ENCODE measurements at places on chromosomes 6 and 20.

DNA sequence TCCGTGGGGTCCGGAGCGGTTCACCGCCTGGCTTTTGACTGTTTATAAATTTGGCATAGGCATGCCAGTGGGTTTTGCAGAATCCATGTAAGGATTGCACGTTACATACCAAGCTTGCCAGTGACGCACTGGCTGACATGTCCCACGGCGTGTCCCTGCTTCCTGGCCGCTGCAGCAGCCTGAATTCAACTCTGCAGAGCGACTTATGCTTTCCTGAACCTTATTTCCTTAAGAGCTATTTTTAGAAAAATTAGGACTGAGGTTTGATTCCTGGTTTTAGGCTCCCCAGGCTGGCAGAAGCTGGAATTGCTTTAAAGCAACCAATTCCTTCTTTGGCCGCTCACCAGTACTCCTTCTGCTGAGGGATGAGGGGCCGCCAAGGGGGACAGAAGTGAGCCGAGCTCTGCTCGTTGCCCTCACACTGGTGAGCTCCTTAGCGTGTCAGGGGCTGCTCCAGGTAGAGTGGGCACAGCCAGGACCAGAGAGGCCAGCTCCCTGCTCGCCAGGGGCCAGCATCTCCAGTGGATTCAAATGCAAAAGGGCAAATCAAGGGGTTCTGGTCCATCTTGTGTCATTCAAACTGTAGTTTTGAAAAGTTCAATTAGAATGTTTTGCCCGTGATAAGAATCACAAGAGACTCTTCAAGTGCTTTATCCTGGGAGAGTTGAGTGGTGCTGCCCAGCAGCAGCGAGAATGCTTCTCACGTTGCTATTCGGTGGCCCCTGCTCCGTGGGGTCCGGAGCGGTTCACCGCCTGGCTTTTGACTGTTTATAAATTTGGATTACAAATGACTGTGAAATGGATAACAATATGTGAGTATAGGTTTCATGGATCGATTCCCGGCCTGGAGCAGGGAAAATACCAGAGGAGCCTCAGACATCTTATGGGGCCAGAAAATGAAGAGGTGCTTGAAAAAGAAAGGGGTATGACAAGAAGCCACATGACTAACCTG, 17.5 kb upstream of the IRF4 start:
- no peak for DNase-seq

DNA sequence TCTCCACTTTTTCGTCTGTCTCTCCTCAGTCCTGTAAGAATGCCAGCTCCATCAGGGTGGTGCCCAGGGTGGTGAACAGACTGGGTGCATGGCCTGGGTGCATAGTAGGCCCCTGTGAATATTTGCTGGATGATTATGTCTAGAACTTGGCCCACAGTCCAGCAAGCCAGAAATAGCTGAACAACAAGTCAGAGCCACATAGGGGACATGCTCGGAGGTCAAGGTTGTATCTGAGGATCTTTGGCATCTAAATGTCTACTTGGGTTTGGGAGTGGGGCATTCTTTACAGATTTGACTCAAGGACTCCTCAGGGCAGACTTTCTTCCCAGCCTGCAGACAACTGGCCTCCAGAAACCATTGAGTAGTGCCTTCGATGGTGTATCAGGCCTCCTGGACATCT, 18.1 kb upstream of the BPIFA3 start:
- no peak for DNase-seq

- no peak for DNase-seq
These were observed 11.3 kb downstream of the NT5E start for GRCh38 chr6:85460921-85461797.

GRCh38 chr6:43977404-43978111, 149.7 kb downstream of the MRPL14 start:
- DNase-seq, result no peak

- DNase-seq, result no peak
These were observed 53.3 kb downstream of the MYO6 start for GRCh38 chr6:75802366-75802765.

DNA sequence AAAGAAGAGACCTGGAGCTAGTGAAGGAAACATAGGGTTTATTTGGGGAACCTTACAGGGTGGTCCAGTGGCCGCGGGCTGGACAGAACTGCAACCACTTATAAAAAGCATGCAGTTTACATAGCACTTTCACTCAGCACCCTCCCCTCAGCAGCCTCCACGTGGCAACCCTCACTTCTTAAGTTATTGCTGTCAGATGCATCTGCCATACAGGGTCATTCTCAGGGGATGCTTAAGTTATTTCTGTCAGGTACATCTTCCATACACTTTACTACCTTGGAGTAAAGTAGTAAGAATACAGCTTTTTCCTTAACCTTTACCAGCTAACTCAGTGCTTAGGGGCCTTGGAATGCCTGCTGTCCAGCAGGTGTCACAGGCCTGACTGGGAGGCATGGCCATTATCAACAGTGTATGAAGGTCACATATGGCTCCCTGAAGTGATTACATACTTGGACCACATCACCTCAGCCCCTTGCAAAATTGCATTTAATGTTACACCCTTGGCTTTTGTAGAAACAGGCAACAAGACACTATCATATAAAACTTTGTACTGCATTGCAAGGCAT, 2.0 kb upstream of the NOL7 start:
- DNase-seq, result no peak

GRCh38 chr20:21862956-21863355, 157.5 kb downstream of the PAX1 start:
- no peak for DNase-seq

DNA sequence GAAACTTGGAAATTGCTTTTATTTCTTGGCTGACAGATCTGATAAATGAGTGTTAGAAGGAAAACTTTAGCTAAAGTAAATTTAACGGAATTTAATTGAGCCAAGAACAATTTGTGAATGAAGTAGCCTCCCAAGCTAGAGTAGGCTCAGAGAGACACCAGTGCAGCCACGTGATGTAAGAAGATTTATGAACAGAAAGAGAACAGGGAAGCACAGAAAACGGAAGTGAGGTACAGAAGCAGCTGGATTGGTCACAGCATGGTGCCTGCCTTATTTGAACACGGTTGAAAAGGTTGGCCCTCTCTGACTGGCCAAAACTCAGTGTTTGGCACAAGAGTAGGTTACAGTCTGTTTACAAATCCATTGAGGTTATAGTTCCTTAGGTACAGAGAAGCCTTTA, 29.5 kb upstream of the IFNGR1 start:
- no peak for DNase-seq

GRCh38 chr6:139951172-139951571, 576.7 kb upstream of the CITED2 start:
- no peak for DNase-seq
